Uterus (tissue), 4 donors: ENCODE measurements at places on chromosomes 4 and X. TPM values are rescaled to one million over a fixed set of nuclear protein-coding genes. Genes with fewer than 3 reads are reported as not detected.

- no peaks in the 10 kb centered on the region for H3K36me3 ChIP-seq
- H3K27ac ChIP-seq, result no peak overlapping the region
- H3K4me3 ChIP-seq, result no peak overlapping the region
- DNase-seq, result no peak
- no peaks in the 10 kb centered on the region for H3K27me3 ChIP-seq
- no peaks in the 10 kb centered on the region for H3K4me1 ChIP-seq
Observed at GRCh38 chrX:45571453-45571852, 370.8 kb upstream of the DIPK2B start.

- H3K4me1 ChIP-seq, result peaks cover 9% of the 10 kb centered on the region
- H3K27me3 ChIP-seq, result no peaks in the 10 kb centered on the region
- no peak for DNase-seq
Observed at GRCh38 chr4:41258783-41259182, 2.1 kb downstream of the UCHL1 start.

The MTNR1A gene
- not detected for total RNA-seq

The GLRA2 gene
- total RNA-seq, result not detected

DNA sequence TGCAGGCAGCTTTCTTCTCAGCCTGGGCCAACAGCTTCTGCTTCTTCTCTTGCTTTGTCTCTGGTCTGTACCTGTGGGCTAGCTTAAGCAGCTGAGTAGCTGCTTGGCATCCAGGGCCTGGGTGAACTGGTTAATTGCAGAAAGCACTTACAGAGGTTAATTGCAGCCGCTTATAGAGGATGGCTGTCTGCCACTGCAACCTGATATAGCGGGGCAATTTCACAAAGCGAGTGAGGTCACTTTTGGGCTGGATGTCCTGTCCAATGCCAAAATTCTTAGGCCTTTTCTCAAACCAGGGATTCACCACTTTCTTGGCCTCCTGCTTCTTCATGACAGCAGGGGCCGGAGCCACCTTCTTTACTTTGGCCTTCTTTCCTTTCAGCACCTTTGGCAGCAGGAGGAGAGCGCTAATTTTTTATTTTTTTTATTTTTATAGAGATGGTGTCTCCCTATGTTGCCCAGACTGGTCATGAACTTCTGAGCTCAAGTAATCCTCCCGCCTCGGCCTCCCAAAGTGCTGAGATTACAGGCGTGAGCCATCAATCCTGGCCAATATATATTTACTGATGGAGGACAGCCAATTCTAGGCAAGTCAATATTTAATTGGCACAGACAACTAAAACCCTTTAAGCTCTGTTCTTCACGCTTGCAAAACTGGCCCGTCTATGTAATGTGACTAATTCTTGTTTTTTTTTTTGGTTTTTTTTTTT lies 61.0 kb downstream of the ENOPH1 start:
- H3K4me3 ChIP-seq, result no peak overlapping the region
- no peaks in the 10 kb centered on the region for H3K27me3 ChIP-seq
- no peaks in the 10 kb centered on the region for H3K4me1 ChIP-seq
- no peak overlapping the region for H3K27ac ChIP-seq

DNA sequence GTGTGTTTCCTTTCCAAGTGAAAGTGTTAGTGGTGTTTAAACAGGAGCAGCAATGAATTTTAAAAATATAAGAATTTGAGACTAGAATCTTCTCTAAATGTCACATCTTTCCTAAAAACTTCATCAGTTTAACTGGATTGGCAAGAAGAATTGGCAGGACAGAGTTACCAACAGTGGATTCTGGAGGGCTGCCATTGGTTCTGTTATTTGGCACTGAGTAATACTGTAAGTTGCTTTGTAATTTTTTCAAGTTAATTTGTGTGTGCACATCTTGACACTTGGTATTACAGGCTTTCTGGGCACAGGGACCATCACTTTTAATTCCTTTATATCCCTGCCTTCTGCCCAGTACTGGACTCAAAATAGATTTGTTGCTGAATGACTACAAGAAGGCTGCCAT lies 4.5 kb upstream of the GPRIN3 start:
- no peak overlapping the region for H3K27ac ChIP-seq
- H3K4me1 ChIP-seq, result no peaks in the 10 kb centered on the region
- H3K36me3 ChIP-seq, result no peaks in the 10 kb centered on the region
- H3K27me3 ChIP-seq, result no peaks in the 10 kb centered on the region
- DNase-seq, result no peak
